T-helper 17 cell (primary cell): ENCODE measurements at places on chromosomes 1 and 21.

- DNase-seq: no peak
Observed at GRCh38 chr1:114368560-114369255, 142.3 kb downstream of the TRIM33 start.

GRCh38 chr1:222373216-222373615, 174.7 kb downstream of the HHIPL2 start:
- DNase-seq: no peak

DNA sequence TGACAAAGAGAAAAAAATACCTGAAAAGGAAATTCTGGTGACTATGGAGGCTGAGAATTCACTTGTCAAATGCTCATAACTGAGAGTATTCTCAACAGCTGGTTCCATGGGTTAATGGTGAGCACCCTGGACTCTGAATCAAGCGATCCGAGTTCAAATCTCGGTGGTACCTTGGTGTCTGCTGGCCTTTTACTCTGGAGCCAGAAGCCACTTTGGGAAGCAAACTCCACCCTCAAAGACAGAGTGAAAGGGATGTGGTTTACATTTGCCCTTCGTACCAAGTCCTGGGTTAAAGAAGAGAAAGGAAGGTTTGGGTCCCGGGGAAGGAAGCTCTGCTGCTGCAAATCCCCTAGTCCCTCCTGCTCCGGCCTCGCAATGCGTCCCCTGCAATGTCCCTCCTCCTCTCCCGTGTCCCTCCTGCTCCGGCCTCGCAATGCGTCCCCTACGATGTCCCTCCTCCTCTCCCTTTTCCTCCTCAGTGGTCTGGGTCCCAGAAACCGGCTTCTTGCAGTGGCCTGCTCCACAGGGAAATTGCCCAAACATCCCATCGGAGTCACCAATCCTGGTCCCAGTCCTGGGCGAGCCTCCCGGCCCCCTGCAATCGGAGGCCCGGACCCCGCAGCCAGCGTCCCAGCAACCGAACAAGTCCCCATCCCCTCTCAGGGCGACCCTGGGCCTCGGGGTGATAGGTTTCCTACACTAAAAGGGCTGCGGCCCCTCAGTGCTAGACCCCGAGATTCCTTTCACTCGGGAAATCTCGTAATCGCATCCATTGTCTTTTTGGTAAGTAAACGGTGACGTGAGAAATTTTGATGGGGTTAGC, 129.4 kb downstream of the PPIAL4G start:
- no peak for DNase-seq

GRCh38 chr1:154840269-154841176, 29.6 kb downstream of the KCNN3 start:
- DNase-seq: no peak

- DNase-seq: no peak
Observed at GRCh38 chr1:160114085-160114484, 1.5 kb upstream of the ATP1A2 start.

GRCh38 chr1:31416101-31416736, 3.2 kb downstream of the SERINC2 start:
- no peak for DNase-seq
